ENCODE measurements at places on chromosomes 12 and 14.
A peak's percentile ranks its signal among the peaks of the same experiment; 100 is the strongest.

DNA sequence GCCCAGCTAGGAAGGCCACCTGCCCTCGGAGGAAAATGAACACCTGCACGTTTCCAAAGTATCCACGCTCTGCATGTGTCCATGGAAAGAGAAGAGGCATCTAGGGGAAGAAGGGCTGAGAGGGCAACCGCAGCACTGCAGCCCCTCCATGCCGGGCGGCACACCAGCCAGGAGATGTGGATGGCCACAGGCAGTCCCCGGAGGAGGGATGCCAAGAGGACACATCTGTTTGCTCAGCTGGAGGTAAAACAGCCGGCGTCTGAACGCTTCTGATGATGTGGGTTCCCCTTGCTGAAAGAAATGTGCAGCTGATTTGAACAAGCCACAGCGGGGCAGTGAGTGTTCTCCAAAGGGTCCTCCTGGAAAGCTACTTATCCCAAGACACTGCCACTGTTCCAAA, 34.0 kb downstream of the CHGA start:
- no peak for DNase-seq

DNA sequence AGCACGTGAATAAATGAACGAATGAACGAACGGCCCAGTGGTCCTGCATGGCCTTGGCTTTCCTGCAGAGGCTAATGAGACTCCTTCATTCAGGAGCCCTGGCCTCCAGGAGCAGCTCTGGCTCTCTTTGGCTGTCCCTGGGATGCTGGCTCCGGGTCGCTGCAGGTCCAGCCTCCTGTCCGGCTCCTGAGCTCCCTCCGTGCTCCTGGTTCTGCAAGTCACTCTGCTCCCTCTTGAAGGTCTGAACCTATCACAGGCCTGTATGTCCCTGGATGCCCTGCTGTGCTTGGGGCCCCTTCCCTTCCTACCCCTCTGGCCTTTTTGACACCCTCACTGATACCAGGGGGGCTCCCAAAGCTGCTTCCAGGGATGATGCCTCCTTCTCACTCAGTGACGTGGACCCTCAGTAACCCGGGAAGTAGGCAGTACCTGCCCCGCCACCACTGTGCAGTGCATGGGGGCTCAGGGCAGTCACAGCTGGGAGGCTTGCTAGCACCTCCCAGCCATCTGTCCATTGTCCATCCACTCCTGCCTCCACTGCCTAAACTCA, 133.7 kb upstream of the C14orf180 start:
- no peak for DNase-seq

DNA sequence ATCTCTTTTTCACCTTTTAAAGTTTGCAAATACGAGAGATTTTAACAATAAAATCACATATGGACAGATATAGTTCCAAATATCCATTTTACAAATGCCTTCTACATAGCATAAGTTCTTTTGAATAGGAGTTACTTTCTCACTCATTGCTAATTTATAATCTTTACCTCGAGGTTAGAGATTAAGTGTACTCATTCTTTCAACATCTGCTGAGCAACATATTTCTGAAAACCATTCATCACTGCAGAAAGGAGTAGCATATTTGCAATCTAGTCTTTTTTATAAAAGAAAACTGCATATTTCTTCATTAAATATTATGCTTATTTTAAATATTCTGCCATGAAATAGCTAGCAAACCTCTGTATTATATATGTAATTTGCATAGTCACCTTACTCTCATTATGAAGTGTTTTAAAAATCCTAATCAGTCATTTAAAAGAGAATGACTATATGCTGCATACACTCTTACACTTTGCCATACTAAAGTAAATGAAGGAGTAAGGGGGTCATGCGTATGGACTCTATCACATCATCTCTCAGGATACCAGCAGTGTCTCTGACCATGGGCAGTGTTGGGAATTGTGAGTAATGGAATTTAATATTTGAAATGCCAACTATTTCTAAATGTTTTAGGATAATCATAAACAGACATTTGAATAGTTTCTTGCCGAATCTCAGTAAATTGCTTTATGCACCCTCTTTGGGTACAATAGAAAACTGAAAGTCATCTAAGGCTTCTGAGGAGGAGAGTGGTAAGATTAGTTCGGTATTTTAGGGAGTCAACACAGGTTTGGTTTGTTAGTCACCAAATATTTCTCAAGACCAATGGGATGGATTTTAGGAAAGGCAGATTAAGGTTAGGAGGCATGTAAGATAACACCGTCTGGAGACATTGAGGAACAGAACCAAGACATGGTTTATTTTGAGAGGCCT, 524.8 kb upstream of the ATP2B1 start:
- DNase-seq: peak; percentile 50

GRCh38 chr14:90767899-90768298, 48.3 kb downstream of the TTC7B start:
- DNase-seq: no peak

DNA sequence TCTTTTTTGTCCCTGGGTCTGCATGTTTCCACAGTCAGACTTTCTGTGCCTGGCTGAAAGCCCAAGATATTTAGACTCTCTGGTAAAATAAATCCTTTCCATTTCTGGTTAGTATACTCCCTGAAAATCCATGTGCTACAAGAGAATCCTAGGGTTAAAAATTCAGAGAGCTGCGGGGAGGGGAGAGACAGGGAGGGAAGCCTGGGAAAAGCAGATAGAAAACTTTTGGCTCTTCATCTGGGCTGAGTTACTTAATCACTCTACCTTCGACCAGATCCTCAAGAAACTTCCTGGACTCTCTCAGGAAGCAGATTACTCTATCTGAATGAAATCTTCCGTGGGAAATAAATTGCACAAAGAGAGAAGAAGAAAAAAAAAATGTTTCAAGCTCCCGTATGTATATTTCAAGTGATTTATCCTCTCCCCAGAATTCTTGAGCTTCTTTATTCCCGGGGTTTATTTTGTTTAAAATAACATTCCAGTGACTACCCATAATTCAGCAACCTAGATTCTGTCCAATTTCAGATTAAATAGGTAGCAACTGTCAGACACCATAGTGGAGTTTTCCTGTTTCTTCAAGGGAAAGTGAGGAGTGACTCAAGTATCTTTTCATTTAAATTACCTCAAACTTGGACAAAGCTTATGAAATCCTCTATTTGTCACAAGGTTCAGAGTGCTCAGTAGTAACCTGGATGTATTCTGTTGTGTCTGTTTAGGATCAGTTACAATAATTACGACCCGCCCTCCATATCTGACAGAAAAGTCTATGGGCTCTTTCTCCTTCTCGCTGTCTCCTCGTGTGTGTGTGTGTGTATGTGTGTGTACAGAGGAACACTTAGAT, 163.7 kb downstream of the MYRFL start:
- peak; percentile 36 for DNase-seq

DNA sequence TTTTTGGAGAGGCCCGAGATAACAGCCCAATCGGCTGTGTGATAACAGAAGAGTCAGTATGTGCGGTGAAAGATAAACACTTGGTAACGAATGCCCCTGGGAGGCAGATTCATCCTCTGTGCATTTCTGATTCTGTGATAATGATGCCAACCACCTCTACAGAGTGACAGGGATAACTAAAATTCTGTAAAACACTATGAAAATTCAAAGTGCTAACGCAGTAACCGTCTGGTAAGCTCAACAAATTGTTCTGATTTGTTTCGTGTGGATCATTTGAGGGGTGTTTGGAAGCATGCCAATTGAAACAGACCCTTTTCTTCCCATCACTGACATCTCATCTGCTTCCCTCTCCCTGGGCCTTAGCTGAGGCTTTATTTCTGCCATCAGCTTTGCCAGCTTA, 76.3 kb downstream of the ESR2 start:
- no peak for DNase-seq

DNA sequence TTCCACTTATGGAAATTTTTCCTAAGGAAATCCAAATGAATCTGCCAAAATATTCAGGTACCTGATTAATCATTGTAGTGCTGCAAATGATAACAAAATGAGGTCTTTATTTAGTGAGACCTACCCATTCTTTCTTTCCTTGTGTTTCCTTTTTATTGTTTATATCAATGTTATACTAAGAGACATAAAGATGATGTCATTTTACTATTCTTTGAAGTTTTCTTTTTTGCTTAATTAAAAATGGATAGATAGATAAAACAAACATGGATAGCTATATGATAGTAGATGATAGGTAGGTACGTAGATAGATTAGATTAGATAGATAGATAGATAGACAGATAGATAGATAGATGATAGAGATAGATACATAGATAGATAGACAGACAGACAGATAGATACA, 669.5 kb upstream of the TBX3 start:
- DNase-seq: no peak
